ENCODE measurements at places on chromosomes 4 and X. TPM values are rescaled to one million over a fixed set of nuclear protein-coding genes. Genes with fewer than 3 reads are reported as not detected.

GRCh38 chr4:151468715-151469696 is 60.0 kb downstream of the FHIP1A start:
- DNase-seq, result no peak

DNA sequence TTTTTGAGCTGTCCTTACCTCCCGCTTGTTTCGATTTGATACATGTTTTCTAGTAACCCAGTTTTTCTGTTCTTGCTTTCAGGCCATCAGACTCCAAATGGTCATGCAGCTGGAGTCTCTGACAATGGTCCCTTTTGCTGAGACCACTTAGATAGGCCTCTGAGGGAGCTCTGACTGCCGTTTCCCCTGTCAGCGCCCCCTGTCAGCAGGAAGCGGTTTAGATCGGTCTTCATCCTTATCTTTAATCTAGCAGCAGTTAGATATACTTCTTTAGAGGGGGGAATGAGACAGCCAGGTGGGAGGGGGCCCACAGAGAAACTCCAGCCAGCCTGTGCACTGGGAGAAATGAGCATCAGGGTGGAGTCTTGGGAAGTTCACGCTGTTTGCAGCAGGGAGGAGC is 457.9 kb downstream of the GPAT3 start:
- DNase-seq, result peak; percentile 5

- DNase-seq, result no peak
Measured at GRCh38 chr4:158778156-158778711, 9.4 kb downstream of the FNIP2 start.

SPACA5B gene
- not detected for total RNA-seq

SORCS2 gene
- 9.6 TPM for total RNA-seq
